ENCODE measurements at places on chromosomes 13 and 19.

DNA sequence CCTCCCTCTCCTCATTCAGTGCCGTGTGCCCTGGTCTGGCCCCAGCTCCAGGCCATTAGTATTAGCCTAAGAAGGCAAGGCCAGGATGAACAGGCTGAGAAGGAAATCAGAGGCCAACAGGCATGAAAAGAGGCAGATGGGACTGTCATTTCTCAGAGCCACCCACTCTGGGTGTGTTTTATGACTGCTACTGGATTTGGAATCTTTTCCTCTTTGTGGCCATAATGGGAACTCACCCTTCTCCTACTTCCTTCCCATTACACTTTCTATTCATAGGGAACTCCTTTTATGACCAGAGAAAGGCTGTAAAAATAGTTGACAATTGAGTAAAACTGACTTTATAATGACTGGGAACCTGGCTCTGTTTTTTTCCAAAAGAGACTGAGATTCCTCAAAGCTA, 17.7 kb downstream of the CEACAM8 start:
- DNase-seq, result no peak

DNA sequence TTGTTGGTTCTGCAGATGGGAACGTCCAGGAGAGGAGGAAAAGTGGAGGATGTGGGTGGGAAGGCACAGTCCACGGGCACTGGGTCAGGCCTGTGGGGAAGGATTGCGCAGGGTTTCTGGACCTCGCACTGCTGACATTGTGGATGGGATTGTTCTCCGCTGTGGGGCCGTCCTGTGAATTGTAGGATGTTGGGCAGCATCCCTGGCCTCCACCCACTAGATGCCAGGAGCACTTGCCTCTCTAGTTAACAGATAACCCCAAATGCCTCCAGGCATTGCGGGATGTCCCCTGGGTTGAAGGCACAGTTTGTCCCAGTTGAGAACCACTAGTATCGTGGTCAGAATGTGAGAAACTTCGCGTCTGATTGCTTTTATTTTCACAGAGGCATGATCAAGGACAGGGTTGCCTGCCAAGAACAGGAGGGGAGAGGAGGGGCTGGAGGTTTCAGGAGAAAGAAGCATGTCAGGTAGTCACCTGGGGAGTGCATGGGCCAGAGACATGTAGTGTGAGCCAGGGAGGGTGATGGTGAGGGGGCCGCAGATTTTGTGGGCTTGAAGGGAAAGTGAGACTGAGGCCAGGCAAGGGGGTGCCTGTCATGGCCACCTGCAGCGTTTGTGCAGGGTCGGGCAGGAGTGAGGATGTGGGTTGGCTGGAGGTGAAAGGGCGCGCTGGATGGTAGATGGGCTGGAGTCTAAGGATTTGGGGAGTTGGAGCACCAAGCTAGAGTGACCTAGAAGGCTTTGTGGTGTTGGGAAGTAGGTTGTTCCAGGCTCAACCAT, 3.2 kb downstream of the ZNF628 start:
- DNase-seq, result no peak

DNA sequence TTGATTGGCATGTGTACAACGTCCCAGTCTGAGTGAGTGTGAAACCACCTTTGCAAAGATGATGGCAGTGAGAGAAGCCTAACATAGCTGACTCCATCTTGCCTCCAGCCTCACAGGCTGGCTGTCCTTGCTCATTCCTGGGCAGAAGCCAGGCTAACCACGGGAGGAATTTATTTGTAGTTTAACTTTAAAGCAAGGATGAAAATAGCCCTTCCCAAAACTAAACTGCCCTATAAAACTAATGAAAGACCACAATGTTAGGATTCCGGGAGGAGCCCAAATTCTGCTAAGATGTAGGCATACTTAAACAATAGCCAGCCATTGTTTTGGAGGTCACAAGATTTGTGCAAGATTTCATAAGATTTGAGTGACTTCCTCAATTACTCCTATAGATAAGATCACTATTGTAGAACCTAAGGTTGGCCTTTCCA, 96.6 kb upstream of the LSM14A start:
- peak; percentile 7 for DNase-seq

DNA sequence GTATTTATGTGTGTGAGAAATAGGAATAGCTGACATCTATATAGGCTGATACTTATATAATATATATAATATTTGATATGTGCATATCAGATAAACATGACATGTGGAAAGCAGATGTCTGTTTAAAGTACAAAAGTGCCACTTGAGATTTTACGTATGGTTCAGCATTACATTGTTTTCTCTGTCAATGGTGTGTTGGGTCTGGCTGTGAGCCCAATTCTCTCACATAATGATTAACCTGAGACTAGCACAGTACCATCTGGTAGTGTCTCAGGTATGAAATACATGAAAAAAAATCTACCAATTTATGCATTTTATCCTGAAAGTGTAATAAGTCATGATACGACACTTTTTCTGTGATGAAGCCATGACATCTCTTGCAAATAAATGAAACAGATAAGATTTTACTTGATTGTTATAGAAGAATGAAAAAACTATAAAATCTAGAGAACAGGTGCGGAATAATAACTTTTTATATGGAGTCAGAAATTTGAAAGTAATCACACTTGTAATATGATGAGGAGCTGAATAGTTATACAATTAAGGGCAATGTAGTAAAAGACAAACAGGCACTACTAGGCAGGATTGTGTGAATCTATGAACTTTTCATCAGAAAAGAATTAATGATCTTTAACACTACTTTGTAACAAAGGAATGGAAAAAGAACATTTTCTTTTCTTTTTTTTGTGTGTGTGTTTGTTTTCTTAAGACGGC, 1405.0 kb downstream of the OLFM4 start:
- DNase-seq, result no peak

Data from COLO829 (cell line).